Stimulated activated CD4-positive, alpha-beta T cell treated with anti-CD3 and anti-CD28 coated beads, Interleukin-1b, Interleukin-23, amount 100 ng/mL, for 24 hours (primary cell): ENCODE measurements at places on chromosomes 6 and 20.

- no peak for DNase-seq
Observed at GRCh38 chr20:64099086-64099786, 8.1 kb downstream of the NPBWR2 start.

DNA sequence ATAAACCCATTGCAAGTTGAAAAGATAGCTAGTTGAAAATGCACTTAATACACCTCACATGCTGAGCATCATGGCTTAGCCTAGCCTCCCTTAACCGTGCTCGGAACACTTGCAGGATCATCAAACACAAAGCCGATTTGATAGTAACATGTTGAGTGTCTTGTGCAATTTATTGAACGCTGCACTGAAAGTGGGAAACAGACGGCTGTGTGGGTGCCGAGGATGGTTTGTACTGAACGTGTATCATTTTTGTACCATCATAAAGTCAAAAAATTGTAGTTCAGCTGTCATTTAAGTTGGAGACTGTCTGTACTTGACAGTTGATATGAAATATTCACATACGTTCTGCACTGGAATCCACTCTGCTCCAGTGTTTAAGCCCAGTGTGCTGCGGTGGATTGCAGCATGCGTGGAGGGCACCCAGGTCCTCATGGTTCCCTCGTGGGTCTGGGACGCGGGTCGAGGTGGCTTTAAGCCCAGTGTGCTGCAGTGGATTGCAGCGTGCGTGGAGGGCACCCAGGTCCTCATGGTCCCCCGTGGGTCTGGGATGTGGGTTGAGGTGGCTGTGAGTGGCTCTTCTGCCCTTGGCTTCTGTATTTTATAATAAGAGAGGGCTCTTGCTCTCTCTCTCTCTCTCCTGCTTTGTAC lies 77.0 kb downstream of the CDH4 start:
- no peak for DNase-seq

GRCh38 chr6:75098709-75099108 lies 107.1 kb downstream of the COL12A1 start:
- DNase-seq = no peak

- no peak for DNase-seq
Observed at GRCh38 chr6:82783587-82784236, 281.9 kb downstream of the UBE3D start.

DNA sequence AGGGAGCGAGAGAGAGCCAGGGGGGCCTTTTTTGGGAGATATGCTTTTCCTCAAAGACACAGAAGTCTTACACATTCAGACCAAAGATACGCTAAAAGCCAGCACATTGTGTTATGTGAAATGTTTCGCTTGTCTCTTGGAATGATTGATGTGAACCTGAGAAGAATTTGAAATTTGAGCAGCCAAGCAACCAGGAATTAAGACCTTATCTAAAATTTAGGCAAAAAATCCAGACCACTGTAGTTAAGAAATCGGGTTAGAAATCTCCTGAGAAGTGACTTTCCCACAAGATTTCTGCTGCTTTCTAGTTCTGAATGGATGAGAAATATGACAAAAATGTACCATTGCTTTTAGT lies 223.2 kb upstream of the GMDS start:
- no peak for DNase-seq

DNA sequence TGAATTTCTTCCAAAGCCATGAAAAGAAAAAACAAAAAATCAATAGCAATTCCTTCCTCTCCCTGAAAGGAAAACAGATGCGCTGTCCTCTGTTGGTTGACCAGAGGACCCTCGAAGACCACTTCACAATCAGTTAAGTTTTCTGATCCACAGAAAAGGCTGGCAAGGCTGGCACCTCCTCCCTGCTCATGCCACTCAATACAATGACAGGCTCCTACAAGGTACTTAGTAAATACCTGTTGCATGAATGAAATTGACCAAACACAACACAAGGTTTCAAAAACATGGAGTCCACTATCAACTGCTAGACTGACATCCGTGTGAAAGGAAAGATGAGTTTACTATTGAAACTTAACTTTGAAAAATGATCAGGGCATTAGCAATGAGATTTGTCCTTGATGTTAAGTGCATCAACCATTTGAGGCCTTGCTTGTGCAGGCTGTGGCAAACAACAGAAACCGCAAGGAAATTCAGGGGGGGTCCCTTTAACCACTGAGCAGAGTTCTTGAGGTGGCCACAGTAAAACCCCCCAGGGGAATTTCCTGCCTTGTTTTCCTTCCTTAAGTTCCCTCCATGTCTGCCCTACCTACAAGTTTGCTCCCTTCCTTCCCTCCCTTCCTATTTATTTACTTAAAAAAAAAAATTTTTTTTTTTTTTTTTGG lies 27.9 kb upstream of the RTF2 start:
- no peak for DNase-seq
